ENCODE measurements at places on chromosomes 16 and 17.

DNA sequence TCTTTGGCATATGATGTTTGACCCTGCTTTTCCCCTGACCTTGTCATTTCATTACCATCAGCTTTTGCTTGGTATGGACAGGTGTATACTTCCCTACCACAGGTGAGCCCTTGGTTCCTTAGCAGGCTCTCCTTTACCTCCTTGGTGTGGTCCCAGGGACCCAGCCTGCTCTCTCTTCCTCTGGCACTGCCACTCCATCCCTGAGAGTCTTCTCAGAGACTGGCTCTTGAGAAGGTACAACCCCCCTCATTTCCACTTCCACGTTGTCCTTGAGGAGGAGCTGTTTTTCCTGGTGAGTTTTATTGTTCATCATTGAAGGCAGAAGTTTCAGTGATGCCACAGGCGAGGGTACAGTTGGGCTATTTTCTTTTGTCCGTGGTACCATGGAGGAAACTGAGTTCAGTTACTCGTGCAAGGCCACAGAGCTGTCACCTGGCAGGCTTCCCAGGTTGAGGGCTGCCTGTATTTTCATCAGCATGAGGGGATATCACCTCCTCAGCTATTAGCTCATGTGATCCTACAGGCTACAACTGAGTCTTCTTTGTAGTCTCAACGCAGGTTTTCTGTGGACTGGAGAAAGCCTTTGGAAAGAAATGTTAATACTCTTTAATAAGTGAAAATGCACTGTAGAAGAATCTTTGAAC is 52.3 kb downstream of the MSI2 start:
- no peak for DNase-seq

DNA sequence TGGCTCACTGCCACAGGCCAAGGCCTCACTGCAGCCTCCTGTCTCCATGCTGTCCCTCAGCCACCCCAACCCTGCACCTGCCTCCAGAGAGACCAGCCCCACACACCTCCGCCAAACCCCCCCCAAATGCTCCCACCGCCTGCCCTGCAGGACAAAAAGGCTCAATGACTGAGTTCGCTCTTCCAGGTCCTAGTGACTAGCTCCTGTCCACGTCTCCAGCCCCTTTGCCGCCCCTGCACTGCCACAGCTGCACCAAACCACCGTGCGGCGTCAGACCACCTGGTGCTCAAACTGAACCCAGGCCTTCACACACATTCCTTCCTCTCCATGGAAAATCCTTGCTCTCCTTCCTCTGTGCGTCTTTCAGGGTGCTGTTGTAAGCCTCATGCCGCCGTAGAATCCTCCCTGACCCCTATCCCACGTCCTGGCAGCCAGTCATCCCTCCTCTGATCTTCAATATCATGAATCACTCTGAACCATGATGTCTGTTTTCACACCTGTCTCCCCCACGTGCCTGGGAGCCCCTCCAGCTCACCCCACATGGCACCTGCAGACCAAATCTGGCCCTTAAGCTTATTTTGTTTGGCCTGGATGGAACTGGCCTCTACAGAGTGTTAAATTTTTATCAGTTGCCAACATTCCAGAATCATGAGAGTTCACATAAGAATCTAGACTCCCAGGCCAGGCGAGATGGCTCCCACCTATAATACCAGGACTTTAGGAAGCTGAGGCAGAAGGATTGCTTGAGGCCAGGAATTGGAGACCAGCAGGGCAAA is 4.3 kb upstream of the GSG1L start:
- no peak for DNase-seq

DNA sequence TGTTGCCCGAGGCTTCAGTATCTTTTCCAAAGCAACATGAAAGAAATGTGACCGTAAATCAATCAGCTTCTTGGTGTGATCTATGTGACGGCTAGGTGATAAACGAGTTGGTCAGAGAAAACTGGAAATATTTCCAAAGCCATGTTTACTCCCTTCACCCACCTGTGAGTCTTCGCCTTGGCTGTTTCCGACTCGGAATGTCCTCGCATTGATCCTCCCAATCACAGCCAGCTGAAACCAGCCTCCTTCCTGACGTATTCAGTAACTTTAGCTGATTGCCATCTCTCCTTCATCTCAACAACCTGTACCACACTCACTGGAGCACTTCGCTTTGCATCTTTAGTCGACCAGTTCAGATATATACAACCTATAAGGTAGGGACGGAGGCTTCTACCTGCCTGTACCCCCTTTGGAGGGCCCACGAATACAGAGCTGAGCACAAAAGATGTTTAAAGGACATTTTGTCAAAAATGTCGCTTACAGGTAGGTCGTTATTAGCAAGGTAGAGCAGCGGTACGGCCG is 705 bp downstream of the KRABD2 start:
- peak; percentile 24 for DNase-seq

GRCh38 chr17:44607836-44608690 is 48.2 kb upstream of the MEIOC start:
- DNase-seq, result peak; percentile 73

- no peak for DNase-seq
Measured at GRCh38 chr17:79113699-79114457, 39.3 kb downstream of the ENGASE start.

DNA sequence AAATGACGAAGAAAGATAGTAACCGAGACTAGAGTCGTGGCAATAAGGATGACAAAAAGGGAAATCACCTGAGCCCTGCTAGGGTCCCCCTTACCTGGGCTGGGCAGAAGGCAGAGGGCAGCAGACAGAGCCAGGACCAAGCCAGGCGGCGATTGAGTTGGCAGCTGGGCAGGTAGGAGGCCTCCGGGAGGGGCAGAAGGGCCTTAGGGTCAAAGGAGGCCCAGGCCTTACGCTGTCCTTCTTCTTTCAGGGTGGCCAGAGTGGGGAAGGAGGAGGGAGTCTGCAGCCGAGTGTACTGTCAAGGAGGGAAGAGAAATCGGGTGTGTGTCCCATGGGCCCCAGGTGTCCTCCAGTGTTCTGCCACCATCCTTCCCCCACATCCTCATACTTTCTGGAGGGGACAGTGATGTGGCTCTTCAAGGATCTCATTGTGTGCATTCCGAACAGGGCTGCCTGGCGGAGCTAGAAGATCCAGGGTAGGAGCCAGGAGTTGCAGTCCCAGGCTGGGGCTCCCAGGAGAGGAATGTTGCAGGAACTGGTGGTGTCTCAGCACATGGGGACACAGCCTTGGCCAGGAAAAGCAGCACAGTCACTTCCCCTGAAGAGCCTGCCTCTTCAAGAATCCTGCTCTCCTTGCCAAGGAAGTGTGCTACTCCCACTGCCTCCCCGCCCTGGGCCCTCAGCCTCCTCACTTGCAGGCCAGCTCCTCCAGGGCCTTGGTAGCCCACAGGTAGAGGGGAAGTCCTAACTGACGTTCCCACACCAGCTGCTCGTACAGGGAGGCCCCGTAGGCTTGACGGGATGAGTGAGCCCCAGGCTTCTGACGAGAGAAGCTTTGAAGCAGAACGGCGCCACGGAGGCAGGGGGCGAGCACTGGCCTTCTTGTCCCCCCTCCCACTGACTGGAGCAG is 13.2 kb downstream of the CTC1 start:
- DNase-seq, result no peak

GRCh38 chr17:35188111-35188510 is 6.1 kb downstream of the SLC35G3 start:
- no peak for DNase-seq

DNA sequence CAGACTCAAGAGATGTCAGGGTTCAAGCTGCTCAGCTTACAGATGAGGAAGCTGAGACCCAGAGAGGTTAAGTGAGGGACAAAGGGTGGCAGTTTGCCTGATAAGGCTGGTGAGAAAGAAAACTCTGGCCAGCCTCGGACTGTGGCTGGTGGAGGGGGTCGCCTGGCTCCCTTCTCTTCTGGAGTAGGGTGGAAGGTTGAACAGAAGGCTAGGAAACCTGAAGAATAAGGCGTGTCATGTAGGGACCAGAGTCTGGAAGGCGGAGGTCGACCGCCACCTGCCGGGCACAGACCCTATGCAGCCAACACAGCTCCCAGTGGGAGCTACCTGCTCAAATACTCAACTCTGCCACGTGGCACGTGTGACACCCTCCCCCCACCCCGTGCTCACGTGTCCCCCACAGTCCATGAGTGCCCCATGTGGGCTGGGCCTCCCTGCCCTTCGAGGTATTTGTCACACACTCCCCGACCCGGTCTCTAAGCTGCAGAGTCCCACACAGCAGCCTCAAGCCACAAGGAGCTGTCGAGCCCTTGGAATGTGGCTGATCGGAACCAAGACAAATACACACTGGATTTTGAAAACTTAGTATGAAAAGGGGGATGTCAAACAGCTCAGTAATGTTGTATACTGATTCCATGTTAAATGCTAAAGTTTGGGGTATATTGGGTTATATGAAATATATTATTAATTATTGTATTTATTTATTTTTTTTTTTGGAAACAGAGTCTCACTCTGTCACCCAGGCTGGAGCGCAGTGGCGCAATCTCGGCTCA is 11.8 kb downstream of the HID1 start:
- no peak for DNase-seq

- DNase-seq, result no peak
Measured at GRCh38 chr17:82113941-82114340, 15.9 kb upstream of the FASN start.

- no peak for DNase-seq
Measured at GRCh38 chr17:41437769-41438168, 3.0 kb downstream of the KRT38 start.

DNA sequence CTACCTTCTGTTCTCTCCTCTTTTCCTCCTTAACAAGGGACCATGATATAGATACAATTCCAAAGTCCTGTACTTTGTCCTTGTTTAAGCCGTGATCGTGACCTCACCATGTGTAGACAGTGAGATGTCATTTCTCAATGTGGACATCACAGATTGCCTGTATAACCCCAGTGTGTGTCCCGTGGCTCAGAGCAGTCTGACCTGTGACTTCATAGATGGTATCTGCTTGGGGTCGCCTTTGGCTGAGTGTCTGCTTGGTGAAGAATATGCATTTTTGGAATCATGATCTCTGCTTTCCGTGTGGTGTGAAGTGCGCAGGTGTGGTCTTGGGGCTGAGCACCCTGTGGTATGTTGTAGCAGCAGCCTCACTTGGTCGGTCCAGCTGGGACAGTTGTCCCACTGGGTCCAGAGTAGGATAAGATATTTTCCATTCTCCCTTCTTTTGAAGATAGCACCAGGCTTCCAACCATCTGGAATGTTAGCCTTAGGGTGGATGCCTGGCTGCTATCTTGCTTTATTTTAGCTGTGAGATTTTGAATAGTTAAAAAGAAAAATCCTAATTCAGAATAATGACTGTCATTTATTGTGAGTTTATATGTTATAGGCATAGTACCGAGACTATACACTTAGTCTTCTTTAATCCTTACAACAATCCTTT is 13.4 kb downstream of the MSI2 start:
- DNase-seq, result no peak

DNA sequence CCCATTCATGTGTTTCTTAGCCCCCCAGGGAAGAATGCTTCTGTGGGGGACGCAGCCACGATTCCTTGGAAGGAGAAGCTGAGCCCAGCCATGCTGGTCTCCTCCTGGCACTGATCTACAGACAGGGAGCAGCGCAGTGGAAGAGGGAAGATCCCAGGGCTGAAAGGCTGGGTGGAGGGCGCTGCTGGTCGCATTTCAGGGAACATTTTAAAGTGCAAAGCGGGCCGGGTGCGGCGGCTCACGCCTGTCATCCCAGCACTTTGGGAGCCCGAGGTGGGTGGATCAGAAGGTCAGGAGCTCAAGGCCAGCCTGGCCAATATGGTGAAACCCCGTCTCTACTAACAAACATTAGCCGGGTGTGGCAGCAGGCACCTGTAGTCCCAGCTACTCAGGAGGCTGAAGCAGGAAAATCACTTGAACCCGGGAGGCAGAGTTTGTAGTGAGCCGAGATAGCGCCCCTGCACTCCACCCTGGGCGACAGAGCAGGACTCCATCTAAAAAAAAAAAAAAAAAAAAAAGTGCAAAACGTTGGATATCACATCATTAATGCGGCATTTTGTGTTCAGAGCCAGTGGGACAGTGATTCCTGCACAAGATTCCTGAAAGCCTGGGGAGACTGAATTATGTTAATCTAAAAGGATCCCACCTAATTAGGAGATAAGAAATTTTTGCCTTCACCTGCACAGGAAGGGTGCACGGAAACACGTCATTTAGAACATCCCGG is 558 bp upstream of the CHMP6 start:
- no peak for DNase-seq

- DNase-seq, result peak; percentile 2
Measured at GRCh38 chr17:71067669-71068407, 898.5 kb downstream of the KCNJ2 start.

DNA sequence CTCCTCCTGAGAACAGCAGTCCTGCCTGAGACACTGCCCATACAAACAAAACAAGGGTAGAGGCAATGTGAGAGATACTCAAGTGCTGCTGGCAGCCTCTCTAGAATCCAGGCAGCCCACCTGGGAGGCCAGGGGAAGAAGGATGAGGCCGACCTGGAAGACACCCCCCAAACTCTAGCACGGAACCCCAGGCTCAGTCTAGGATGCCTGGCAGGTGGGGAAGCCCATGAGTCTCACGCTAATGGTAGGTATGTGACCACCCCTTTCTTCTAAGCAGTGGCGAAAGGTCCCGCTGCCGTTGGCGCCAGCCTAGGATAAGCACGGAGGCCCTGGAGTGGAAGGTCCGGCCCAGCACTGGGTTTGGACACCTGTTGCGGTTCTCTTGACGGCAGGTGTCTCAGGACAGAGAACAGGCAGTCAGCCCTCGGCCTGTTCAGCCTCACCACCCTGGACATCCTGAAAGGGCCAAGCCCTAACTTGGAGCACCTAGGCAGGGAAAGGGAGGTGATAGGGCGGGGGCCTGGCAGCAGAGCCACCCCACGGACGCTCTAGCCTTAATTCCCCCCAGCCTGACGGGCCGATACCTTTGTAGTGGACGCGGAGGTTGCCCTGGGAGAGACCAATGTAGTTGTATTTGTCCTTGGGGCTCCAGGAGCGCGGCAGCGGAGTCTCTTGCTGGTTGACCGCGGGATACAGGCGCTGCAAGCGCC is 487 bp downstream of the RANBP10 start:
- no peak for DNase-seq

- DNase-seq, result no peak
Measured at GRCh38 chr17:61235827-61236197, 163.8 kb upstream of the TBX2 start.

DNA sequence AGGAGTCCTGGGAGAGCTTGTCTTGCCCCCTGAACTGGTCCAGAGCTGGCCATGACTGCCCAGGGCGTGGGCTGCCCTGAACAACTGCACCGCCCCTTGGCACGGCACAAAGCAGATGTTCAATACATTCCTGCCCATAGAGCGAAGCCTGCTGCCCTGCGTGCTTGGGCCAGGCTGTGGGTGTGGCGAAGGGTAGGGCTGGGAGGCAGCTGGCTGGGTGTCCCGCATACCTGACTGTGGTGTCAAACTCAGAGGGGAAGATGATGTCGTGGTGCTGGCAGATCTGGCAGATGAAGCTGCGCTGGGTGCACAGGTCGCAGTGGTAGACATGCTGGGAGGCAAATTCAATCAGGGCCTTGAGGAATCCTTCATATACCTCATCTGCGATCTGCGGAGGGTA is 124.2 kb upstream of the SMURF2 start:
- no peak for DNase-seq

GRCh38 chr17:10600571-10600970 is 51.1 kb upstream of the MYH2 start:
- DNase-seq, result no peak

Data from muscle of arm (tissue), 14 donors.